ENCODE measurements at places on chromosomes 6 and 20.
A peak's percentile ranks its signal among the peaks of the same experiment; 100 is the strongest.

- DNase-seq: no peak
Measured at GRCh38 chr20:18701969-18702368, 111.6 kb upstream of the SCP2D1 start.

DNA sequence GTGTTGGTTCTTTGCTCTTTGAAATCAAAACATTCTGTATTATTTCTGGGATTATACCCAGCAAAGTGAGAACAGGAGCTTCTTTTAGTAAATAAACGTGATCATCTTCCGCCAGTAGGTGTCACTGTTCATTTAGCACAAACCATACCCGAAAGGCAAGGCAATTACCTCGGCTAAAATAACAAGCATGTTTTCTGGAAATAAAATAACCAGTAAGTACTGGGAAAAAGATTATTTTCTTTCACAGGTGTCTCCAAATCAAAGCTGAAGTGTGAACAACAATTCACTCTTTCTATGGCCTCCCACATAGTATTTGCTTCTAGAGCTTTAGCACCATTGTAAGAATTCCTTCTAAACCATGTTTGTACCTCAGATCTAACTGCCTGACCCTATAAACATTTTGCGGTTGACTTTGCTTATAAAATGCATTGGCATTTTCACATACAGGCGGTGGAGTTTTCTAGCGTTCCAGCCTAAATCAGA, 144.6 kb upstream of the AGPAT4 start:
- peak; percentile 91 for DNase-seq

GRCh38 chr6:3284436-3284876, 25.7 kb downstream of the PSMG4 start:
- no peak for DNase-seq

GRCh38 chr20:36847009-36847709, 28.8 kb upstream of the TLDC2 start:
- DNase-seq: peak; percentile 75

DNA sequence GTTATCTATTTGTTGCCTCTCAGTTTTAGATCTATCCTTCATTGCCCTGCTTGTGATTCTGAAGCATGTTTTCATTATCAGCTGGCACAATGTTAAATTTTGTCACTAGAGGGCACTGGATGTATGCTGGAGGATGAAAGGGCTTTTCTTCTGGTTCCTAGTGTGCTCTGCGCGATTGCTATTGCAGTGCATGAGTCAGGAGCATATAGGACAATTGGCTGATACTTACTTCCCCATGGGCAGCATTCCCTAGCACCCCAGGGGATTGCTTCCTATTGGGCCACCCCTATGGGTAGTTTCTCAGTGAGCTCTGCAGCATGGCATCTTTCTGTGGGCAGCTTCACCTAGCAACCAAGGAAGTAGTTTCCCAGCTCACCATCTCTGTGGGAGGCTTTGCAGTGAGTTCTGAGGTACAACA, 280.3 kb upstream of the SYNCRIP start:
- DNase-seq: peak; percentile 34

- DNase-seq: no peak
Measured at GRCh38 chr20:62210496-62210855, 9.6 kb downstream of the HRH3 start.

DNA sequence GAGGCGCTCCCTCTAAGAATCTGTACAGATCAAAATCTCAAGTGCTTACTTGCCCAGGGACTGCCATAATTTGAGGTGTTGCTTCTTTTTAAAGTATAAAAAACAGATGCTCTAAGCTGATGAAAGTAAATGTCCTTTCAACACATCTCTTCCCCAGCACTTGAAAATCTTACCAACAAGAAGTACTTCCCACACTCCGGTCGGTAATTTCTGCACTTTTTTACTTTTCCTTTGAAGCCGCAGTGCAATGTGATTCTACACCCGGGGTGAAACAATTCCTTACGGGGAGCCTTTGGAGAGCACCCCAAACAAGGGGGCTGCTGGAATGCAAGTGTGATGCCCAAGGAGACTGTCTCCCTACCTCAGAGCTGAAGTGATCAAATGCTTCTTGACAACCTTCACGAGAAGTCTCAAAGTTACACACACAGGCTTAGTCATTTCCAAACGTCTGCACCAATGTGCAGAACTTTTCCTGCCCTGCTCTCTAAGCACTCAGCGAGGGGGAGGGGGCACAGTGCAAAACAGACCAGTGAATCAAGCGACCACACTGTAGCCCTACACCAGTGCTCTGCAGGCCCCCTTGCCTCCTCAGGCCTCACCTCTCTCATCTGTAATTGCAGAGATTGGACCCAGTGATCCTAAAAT, 56.7 kb downstream of the ATXN1 start:
- no peak for DNase-seq

DNA sequence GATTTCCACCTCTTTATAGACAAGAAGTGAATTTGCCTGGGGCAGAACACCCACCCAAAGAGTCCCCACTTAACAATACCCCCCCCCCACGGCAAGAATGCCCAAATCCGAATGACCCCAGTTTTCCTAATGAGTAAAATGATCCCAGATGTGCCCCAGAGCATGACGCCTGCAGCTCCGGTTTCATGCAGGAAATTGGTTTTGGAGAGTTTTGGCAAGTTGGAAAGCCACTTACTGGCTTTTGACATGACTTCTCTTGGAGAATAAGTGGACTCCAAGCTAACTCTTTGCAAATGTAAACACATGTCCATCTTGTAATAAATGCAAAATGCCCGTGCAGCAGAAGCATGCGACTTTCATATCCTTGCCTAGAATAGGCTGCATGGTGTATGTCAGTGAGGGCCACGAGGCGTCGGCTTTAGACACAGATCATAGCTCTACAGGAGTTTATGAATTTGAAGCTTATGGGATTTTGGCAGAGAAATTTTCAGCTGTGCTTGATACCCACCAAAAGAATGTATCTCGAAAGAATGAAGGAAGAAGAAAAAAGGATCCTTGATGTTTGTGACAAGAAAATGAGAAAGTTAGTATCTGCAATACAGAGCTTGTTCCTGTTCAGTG, 24.2 kb downstream of the EDN3 start:
- no peak for DNase-seq

- peak; percentile 70 for DNase-seq
Measured at GRCh38 chr6:4398791-4399190, 263.4 kb upstream of the ECI2 start.

GRCh38 chr6:137894779-137895385, 27.8 kb downstream of the TNFAIP3 start:
- DNase-seq: peak; percentile 31

- DNase-seq: peak; percentile 94
Measured at GRCh38 chr20:47358672-47359529, 2.4 kb upstream of the ZMYND8 start.

GRCh38 chr6:135183002-135183531, 2.0 kb downstream of the MYB start:
- DNase-seq: no peak

GRCh38 chr20:46371656-46372055, 34.8 kb downstream of the ELMO2 start:
- no peak for DNase-seq

- DNase-seq: peak; percentile 46
Measured at GRCh38 chr6:12844284-12845223, 128.0 kb downstream of the PHACTR1 start.

DNA sequence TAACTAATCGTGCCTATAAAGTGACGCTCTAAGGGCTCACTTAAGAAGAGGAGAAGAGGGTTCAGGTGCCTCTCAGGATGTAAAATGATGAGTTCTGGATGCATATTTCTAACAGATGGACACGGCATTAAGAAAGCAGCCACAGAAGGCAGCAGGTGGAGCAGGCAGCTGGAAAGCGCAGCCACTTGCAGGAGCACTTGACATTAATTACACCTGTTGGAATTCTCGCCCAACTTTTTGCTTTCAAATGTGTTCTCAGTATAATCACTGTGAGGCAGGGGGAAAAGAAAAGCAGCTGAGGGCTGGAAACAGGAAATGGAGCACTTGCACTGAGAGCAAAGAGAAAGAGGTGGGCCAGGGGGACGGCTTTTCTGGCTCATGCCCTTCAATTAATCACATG, 164.2 kb downstream of the NKAIN2 start:
- DNase-seq: no peak

DNA sequence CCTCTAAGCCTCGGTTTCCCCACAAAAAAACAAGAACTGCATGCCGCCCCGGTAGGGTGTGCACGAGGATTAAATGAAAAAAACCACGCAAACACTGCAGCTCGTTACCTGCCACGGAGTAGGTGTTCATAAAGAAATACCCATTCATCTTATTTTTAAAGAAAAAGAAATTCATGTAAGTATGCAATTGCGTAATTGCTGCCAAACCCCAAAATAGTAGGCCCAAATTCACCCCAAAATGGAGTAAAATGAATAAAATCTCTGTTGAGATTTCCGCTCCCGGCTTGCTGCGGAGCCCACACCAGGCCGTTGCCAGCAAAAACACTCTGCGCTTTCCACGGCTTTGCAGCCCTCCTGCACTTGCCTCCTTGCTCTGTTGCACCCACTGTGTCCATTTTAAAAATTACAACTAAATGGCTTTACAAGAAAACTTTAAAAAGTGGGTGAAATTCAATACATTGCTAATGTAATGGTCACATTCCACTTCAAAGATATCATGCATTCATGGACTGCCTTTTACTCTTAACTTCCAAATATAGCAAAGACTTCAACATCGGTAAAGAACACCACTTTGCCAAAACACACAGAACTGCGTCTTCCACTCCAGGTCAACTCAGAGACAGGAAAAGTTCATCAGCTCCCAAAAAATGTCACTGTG, 125.0 kb downstream of the ZMYND8 start:
- peak; percentile 36 for DNase-seq

DNA sequence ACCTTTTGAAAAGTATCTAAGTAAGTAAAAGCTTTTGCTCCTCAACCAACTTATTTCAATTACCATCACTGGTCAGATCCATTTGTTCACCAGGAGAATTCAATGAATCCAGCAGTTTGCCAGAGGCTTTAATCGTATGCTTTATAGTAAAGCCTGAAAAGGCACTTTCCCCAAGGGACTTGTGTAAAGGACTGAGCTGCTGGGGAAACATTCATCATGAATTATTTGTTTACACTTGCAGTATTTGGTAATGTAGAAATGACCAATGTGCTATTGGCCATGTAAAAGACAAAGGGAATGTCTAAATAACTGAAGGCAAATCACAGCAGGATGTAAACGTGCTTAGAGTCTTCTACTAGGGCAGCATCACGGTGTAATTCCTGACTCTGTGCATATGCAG, 471.4 kb downstream of the ADGRB3 start:
- no peak for DNase-seq

DNA sequence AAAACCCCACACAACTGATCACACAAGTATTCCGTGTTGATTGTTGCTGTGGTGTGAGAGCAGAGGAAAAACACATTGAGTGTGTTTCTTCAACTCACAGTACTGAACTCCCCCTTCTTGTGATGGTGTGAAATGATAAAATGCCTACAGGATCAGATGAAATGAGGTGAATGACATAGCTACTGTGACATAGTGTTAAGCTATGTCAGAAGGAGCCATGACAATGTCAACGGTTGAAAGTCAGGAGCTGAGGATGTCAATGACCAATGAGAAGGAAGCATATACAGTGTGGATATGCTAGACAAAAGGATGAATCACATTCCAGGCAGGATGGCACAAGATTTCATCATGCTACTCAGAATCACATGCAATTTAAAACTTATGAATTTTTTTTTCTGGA, 38.8 kb downstream of the WASF1 start:
- DNase-seq: peak; percentile 35

DNA sequence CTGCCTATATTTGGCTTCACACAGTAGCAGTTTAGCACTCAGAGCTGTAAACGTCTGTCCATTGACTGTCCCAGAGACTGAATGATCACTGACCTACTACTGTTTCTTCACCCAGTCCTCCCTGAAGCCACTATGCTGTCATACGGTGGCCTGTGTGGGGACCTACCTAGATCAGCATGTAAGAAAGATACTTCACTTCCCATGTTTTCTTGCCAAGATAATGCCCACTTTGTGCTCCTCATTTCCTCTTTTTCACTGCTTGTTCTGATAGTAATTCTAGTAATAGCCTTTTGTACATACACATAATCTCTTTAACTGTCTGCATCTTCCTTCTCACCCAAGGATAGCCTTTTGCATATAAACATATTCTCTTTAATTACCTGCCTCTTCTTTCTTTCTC, 109.9 kb upstream of the TIAM2 start:
- no peak for DNase-seq

- DNase-seq: no peak
Measured at GRCh38 chr6:134106702-134107101, 54.3 kb upstream of the SLC2A12 start.

GRCh38 chr6:113363866-113364265, 493.3 kb upstream of the MARCKS start:
- DNase-seq: peak; percentile 55

GRCh38 chr20:14203657-14204056, 133.8 kb downstream of the FLRT3 start:
- DNase-seq: no peak

DNA sequence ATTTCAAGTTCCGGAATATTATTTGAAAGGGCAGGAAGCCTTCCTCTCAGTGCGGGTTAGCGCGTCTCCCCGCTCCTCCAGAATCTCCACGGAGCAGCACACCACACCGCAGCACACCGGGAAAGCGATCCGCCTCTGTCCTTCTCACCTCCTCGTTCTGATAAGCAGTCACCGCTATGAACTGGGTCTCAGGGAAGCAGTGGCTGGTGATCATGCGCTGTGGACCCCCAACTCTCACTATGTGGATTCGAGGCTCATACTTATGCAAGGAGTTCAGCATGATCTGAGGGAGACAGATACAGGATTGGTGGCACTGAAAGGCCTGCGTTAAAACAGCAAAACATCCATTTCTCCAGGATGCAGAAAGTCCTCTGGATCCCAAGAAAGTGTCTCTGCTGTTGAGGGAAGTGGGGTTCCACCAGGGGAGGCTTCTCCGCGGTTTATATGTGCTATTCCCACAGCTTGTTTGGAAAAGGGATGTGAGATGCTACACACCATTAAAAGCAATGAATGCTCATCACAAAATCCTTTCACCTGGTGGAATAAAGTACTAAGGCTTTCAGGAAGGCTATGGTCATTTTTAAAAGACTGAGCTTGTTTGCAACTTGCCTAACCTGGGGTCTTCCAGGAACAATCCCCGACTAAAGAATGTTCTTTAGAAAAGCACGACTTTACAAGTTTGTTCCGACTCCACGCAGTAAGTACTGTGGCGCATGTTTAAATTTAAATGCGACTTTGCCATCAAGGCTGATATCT, 1.9 kb downstream of the TBXT start:
- DNase-seq: no peak

DNA sequence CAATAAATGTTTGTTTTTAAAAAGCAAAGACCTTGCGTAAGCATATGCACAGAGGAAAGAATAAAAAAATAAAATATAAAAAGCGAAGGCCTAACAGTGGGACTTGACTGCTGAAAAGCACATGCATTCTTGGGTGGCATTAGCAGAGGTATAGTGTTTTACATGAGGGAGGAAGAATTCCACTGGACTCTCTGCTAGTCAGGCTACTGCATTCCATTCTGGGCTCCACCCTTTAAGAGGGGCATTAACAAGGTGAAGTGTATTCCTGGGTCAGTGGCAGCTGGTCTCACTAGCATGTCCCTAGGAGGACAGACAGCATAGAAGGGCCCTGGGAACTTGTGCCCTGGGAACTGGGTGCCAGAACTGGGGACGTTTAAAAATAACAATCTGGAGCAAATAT, 134.1 kb downstream of the SOBP start:
- DNase-seq: no peak

- DNase-seq: peak; percentile 83
Measured at GRCh38 chr6:137767911-137768690, 99.0 kb upstream of the TNFAIP3 start.

- DNase-seq: no peak
Measured at GRCh38 chr6:118656847-118657451, 5.6 kb upstream of the CEP85L start.
